ENCODE measurements at places on chromosomes 3 and 15. TPM values are rescaled to one million over a fixed set of nuclear protein-coding genes. Genes with fewer than 3 reads are reported as not detected.

CTXND1 gene
- total RNA-seq: 2.2 TPM

IMP3 gene
- 34.2 TPM for total RNA-seq

RAD51 gene
- 2.2 TPM for total RNA-seq

DNA sequence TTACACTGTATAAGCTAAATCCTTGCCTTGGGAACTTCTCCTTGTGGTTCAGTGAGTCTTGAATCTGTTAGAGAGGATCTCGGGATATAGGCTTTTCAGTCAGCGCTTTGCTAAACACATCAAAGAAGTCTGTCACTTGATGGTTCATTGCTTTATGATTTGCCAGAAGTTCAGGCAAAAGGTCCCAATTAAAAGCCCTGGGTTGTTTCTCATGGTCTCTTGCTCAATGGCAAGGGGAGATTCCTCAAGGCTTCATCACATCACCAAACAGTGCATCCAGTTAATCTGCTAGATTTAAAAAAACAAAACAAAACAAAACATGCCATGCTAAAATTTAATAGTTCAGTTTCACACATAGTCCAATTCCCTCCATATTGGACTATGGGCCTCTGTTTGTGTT, 114.8 kb downstream of the FILIP1L start:
- H3K27me3 ChIP-seq: no peaks in the 10 kb centered on the region
- no peak for DNase-seq
- H3K4me1 ChIP-seq: no peaks in the 10 kb centered on the region
- H3K4me3 ChIP-seq: no peak overlapping the region
- H3K27ac ChIP-seq: no peak overlapping the region

DNA sequence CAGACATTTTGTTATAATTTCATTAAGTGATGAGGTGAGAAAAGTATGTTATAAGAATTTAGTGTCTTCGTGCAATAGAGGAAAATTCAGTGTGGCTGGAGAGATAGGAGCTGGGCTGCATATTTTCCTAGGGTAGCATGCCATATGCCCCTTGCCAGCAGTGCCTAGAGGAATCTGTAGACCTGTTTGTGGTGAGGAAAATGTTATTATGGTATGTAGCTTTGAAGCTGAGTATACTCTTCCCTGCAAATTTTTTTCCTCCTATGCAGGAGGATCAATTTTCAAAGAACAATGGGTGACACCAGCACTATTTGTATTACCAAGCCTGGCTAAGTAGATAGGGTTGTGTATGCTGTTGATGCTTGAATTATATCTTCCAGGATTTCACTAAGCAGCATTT, 200.6 kb downstream of the EDEM1 start:
- no peak overlapping the region for H3K27ac ChIP-seq
- no peak for DNase-seq
- no peaks in the 10 kb centered on the region for H3K4me1 ChIP-seq
- no peaks in the 10 kb centered on the region for H3K36me3 ChIP-seq

DNA sequence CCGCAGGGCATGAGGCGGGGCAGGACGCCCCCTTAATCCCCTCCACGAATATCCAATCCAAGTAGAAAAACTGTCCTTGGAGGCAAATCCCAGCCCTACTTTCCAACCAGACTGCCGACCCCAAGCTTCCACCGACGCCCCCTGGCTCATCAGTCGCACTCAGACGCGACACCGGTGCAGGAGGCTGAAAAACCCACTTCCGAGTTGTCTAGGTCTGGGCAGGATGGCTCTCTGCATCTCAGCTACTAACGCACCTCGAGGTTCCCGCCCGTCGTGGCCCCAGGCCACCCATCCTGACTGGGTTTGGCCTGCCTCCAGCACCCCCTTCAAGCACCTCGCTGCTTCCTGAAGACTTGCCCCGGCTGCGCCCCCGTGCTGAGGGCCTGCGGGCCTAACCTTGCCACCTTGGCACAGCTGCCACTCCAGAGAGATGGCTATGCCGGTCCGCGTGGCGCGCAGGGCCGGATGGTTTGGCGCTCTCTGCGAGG, 15.5 kb downstream of the RGMA start:
- H3K4me1 ChIP-seq: peaks cover 2% of the 10 kb centered on the region
- no peaks in the 10 kb centered on the region for H3K36me3 ChIP-seq
- H3K4me3 ChIP-seq: no peak overlapping the region
- H3K27ac ChIP-seq: peak overlapping the region; percentile 34

DNA sequence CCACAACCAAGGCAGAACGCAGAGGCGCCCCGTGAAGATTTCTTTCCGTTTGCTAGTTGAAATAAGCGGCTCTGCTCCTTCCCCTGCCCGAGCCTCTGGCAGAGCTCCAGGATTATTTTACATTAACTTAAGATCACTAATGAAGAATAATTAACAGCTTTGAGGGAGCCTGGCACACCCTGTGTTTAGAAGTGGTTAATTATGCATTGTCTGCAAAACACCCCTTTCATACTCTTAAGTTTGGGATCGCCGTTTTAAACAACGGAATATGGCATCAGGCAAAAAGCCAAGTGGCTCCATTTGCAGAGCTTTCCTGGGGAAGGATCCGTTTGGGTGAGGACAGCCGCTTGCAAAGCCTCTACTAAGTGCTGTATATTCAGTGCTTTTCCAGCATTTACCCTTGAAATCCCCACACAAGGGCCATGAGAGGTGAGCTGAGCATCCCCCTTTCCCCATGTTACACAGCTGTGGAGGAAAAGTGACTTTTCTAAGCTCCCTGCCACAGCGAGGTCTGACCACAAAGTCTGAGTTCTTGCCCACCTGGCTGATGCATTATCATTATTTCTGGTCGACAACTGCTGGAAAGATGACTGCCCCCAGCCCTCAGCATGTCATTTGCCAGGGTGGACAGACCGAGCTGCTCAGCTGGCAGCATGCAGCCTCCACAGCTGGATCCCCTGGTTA, 33.9 kb downstream of the IQSEC1 start:
- H3K27me3 ChIP-seq: peaks cover 2% of the 10 kb centered on the region
- H3K4me1 ChIP-seq: no peaks in the 10 kb centered on the region
- peak; percentile 53 for DNase-seq

GRCh38 chr3:86814918-86815655, 175.9 kb downstream of the VGLL3 start:
- no peaks in the 10 kb centered on the region for H3K4me1 ChIP-seq
- DNase-seq: no peak
- H3K27ac ChIP-seq: no peak overlapping the region
- no peak overlapping the region for H3K4me3 ChIP-seq
- no peaks in the 10 kb centered on the region for H3K27me3 ChIP-seq
- no peaks in the 10 kb centered on the region for H3K36me3 ChIP-seq

SNURF gene
- total RNA-seq: 3.9 TPM

- no peak for DNase-seq
- H3K27ac ChIP-seq: no peak overlapping the region
- H3K27me3 ChIP-seq: no peaks in the 10 kb centered on the region
- H3K4me3 ChIP-seq: no peak overlapping the region
- H3K4me1 ChIP-seq: no peaks in the 10 kb centered on the region
These were observed 350.5 kb upstream of the TBL1XR1 start for GRCh38 chr3:177547711-177548350.

DNA sequence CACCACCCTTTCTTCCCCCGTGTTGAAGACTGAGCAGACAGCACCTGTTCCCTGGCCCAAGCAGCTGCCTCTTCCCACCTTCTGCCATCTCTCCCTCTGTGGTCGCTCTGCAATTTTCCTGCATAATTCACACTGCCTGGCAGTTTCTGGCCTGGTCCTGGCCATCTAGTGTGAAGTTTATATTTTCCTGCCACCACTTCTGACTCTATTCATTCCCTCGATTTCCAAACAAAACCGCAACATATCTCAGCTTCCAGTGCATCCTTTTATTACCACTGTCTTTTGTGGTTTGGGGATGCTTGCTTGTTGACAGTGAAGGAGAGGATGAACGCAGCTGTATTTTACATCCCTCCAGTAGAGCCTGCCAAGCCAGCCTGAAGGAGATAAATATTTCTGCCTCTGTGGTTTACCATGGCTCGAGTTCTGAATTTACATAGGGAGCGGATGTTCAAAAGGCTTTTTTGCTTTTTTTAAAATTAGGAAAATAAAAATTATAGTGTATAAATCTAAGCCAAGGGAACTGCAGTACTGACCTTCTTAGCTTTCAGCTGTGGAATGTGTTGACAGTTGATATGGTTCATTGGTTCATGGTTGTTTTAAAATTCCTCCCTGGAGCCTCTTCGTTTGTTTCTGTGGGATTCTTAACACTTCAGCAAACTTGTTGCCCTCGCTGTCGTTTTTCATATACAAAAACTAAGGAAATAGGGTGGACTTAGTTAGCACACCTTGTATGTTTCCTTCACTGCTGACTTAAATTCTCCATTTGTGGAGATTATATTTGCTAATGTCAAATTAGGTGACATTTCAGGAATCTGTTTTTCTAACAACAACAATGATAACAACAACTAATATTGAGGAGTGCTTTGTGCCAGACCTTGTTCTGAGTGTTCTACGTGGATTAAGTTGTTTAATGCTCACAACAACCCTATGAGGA, 250.5 kb downstream of the ADAMTSL3 start:
- H3K36me3 ChIP-seq: no peaks in the 10 kb centered on the region
- H3K4me3 ChIP-seq: no peak overlapping the region
- peak overlapping the region; percentile 67 for H3K27ac ChIP-seq
- peak; percentile 88 for DNase-seq
- no peaks in the 10 kb centered on the region for H3K27me3 ChIP-seq
- H3K4me1 ChIP-seq: peaks cover 13% of the 10 kb centered on the region

DNA sequence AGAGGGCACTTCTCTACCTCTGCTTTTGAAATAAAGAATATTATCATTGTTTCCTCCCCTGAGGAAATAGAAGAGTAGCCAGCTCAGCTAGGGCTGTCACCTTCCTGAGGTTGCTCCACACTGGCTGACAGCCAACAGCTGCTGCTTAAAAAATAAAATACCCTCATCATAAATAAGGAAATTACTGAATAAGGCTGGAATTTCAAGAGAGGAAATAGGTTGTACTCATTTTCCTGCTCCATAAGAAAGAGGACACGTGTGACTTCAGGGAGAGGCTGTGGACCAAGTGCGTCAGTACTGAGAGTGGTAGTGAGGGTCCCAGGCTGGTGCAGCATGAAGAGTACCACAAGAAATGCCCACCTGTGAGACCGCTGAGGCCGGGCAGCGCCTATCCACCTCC, 8.1 kb upstream of the C2CD4B start:
- H3K4me3 ChIP-seq: no peak overlapping the region
- no peaks in the 10 kb centered on the region for H3K4me1 ChIP-seq
- peaks cover 14% of the 10 kb centered on the region for H3K27me3 ChIP-seq
- peak overlapping the region; percentile 79 for H3K27ac ChIP-seq
- no peaks in the 10 kb centered on the region for H3K36me3 ChIP-seq

DNA sequence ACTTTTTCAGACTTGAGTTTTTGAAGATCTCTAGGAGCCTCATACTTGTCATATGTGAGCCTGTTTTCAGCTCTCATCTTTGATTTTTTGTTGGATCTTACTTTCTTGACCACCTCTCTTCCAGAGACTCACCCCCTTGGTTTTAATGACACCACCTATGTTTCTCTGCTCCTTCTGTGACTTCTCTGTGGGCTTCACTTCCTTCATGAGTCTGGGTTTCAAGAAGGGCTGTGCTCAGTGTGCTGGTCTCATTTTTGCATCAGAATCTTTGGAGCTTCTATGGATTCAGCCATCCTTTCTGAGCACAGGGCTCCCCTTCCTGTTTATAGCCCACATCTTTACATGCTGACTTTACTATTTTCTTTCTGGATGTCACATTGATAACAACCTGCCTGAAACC, 17.7 kb downstream of the PPM1L start:
- H3K4me3 ChIP-seq: no peak overlapping the region
- no peaks in the 10 kb centered on the region for H3K4me1 ChIP-seq
- DNase-seq: no peak
- no peaks in the 10 kb centered on the region for H3K36me3 ChIP-seq
- no peak overlapping the region for H3K27ac ChIP-seq
- no peaks in the 10 kb centered on the region for H3K27me3 ChIP-seq
